Small intestine (tissue), 16 donors: ENCODE measurements at places on chromosomes 5 and 9.

DNA sequence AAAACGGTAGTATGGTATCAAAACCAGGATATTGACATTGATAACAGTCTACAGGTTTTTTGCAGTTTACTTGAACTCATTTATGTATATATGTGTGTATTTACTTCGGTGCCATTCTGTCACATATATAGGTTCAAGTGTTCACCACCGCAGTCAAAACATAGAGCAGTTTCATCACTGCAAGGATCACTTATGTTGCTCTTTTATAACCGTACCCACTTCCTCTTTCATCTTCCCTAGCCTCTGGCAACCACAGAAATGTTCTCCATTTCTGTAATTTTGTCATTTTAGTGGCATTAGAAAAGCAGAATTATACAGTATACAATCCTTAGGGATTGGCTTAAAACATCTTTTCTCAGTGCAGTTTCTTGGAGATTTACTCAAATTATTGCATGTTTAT is 90.3 kb downstream of the SH3GL2 start:
- H3K27ac ChIP-seq = no peak overlapping the region
- no peaks in the 10 kb centered on the region for H3K36me3 ChIP-seq
- H3K27me3 ChIP-seq = no peaks in the 10 kb centered on the region
- no peak for DNase-seq
- no peaks in the 10 kb centered on the region for H3K4me1 ChIP-seq
- H3K4me3 ChIP-seq = no peak overlapping the region

DNA sequence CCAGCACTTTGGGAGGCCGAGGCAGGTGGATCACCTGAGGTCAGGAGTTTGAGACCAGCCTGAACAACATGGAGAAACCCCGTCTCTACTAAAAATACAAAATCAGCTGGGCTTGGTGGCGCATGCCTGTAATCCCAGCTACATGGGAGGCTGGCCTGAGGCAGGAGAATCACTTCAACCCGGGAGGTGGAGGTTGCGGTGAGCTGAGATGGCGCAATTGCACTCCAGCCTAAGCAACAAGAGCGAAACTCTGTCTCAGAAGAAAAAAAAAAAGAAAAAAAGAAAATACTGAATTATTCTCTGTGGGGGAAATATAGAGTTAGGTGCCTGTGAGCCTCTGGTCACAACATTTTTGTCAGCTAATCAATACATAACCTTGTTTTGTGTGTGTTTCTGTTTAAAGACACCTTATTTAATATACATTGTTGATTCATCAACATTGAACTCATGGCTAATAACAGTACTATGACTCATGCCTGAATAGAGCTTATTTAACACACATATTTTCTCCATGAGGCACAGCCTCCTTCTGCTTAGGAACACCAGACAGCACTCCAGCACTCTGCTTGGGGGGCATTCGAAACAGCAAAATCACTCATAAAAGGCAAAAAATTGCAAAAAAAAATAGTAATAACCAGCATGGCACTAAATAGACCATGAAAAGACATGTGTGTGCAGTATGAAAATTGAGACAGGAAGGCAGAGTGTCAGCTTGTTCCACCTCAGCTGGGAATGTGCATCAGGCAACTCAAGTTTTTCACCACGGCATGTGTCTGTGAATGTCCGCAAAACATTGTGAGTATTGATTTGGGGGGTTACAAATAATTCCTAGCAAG is at the start of gene IL31RA:
TSS of gene IL31RA (plus strand) at position 519 of the 836 bp plus-strand sequence. CDS start at position 733, 214 bp downstream.
- no peak within 1 kb of the TSS for H3K27ac ChIP-seq
- H3K4me1 ChIP-seq = no peaks in the 10 kb centered on the region
- DNase-seq = no peak
- no peak within 1 kb of the TSS for H3K4me3 ChIP-seq
- peaks cover 4% of the 10 kb centered on the region for H3K27me3 ChIP-seq

GRCh38 chr5:68529581-68529980 is 314.0 kb downstream of the PIK3R1 start:
- no peaks in the 10 kb centered on the region for H3K27me3 ChIP-seq
- H3K4me3 ChIP-seq = no peak overlapping the region
- no peak for DNase-seq
- H3K27ac ChIP-seq = no peak overlapping the region
- peaks cover 12% of the 10 kb centered on the region for H3K4me1 ChIP-seq
- H3K36me3 ChIP-seq = no peaks in the 10 kb centered on the region

DNA sequence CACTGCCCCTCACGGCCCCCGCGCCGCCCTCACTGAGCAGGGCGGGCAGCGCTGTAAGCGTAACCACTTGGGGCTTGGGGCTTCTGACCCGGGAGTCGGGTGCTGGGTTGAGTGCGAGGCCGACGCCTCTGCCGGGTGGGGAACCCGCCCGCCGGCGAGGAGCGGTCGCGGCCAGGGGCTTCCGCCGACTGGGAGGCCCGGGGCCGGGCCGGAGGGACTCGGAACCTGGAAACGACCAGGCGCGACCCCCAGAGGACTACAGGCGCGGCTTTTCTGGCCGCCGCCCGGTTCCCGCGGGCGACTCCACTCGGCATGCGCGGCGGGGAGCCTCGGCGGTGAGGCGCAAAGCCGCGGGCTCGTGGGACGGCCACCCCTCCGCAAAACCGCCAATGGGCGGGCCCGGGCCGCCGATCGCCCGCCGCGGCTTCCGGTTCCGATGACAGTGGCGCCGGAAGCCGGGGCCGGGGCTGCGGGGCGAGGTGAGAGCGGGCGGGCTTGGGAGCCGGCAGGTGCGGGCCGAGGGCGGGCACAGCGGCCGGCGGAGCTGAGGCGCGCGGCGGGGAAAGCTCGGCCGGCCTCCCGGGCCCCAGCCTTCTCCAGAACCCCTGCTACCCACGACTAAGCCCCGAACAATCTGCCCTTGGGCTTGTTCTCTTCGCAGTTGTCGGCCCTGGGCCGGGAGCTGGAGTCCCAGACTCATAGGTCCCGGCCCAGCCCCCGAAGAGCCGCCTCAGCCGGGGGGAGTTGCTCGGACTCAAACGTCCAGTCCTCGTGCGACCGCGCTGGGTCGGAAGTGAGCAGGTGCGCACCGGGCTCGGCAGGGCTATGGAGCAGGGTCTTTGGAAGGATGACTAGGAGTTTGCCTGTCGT is at the start of gene RMND5B:
TSS of gene RMND5B (plus strand) at position 439 of the 870 bp plus-strand sequence. CDS start 7,106 bp downstream, outside the sequence.
- no peaks in the 10 kb centered on the region for H3K27me3 ChIP-seq
- H3K27ac ChIP-seq = peak within 1 kb of the TSS; percentile 89
- no peaks in the 10 kb centered on the region for H3K36me3 ChIP-seq

- no peaks in the 10 kb centered on the region for H3K27me3 ChIP-seq
- H3K27ac ChIP-seq = no peak overlapping the region
- H3K4me3 ChIP-seq = no peak overlapping the region
Observed at GRCh38 chr5:101292199-101292598, 389.1 kb upstream of the ST8SIA4 start.

DNA sequence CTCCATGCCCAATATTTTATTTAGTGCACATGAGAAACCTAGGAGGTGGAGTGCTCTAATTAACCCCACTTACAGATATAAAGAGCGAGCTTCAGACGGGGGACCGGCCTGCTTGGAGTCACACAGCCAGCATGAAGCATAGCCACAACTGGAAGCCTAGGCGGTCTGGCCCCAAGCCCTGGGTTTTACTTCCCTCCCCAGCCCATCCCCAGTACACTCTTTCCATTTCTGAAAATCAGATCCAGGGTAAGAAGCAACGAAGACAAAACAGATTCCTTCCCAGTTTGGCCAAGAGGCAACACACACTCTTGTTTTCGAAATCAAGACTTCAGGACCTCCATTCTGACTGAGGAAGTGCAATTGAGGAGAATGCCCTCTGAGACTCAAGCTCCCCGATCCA is 27.1 kb downstream of the KCNMB1 start:
- DNase-seq = no peak
- no peaks in the 10 kb centered on the region for H3K36me3 ChIP-seq
- H3K4me1 ChIP-seq = no peaks in the 10 kb centered on the region
- H3K27ac ChIP-seq = no peak overlapping the region
- no peak overlapping the region for H3K4me3 ChIP-seq

DNA sequence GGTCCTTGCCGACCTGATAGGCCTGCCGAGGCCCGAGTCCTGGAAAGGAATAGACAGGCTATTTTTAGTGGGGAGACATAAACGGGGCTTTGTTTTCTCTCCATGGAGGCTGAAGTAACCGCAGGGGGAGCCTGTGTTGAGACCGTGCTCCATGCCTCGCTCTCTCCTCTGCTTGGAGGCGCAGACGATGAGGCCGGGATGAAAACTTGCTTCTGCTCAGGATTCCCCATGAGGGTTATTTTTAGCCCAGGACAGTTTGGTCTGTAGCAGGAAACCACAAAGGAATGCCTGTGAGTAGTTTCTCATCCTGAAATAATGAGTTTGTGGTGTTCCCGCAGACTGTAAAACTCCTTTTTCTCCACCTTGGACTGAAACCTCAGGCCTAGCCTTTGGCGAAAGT is 81.9 kb upstream of the RARS1 start:
- peaks cover 12% of the 10 kb centered on the region for H3K36me3 ChIP-seq
- no peak for DNase-seq
- no peak overlapping the region for H3K4me3 ChIP-seq

GRCh38 chr9:76374783-76375559 is 19.3 kb downstream of the RFK start:
- peak; percentile 92 for DNase-seq
- no peaks in the 10 kb centered on the region for H3K27me3 ChIP-seq
- no peaks in the 10 kb centered on the region for H3K36me3 ChIP-seq
- H3K4me3 ChIP-seq = no peak overlapping the region

- no peak overlapping the region for H3K4me3 ChIP-seq
- peaks cover 4% of the 10 kb centered on the region for H3K27me3 ChIP-seq
- no peak overlapping the region for H3K27ac ChIP-seq
- no peak for DNase-seq
Observed at GRCh38 chr9:136648751-136649150, 14.0 kb upstream of the EGFL7 start.

GRCh38 chr5:43729846-43730478 is 127.0 kb downstream of the NNT start:
- H3K4me1 ChIP-seq = no peaks in the 10 kb centered on the region
- peak; percentile 3 for DNase-seq
- H3K36me3 ChIP-seq = no peaks in the 10 kb centered on the region
- H3K27ac ChIP-seq = no peak overlapping the region
- no peaks in the 10 kb centered on the region for H3K27me3 ChIP-seq

DNA sequence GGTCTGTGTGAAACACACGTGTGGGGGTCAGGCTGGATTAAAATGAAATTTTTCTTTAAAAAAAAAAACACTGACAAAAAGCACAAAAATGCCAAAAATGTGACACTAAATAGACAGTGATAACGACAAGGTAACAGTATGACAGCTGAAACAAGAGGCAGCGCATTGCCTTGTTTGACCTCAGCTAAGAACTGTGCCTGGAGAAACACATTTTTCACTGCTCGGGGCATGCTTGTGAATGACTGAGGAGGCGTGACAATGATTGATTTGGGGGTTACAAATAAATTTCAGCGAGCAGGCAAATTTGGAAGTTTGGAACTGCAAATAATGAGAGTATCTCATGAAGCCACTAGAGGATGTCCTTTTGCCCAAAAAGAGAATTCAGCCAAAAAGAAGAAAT is 44.2 kb upstream of the SPATA31C2 start:
- no peaks in the 10 kb centered on the region for H3K27me3 ChIP-seq
- H3K4me1 ChIP-seq = no peaks in the 10 kb centered on the region
- H3K27ac ChIP-seq = no peak overlapping the region
- no peaks in the 10 kb centered on the region for H3K36me3 ChIP-seq
- DNase-seq = no peak

DNA sequence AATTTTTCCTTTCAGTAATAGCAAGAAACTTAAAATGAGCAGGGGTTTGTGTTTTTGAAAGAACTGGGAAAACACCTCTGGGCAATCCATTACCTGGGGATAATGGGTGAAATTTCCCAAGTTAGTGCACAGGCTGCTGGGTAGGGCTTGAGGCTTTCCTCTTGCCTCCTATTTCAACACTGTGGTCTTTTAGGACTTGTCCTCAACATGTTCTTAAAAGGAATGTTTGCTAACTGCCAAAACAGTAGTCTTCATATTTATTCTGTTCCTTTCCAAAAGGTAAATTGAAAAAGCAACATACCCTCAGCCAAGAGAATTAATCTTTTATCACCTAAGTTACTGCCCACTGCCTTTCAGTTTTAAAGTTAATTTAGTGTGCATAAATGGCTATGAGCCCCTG is 158.3 kb upstream of the CCDC152 start:
- H3K36me3 ChIP-seq = no peaks in the 10 kb centered on the region
- no peaks in the 10 kb centered on the region for H3K4me1 ChIP-seq
- H3K4me3 ChIP-seq = no peak overlapping the region
- H3K27ac ChIP-seq = no peak overlapping the region

GRCh38 chr9:117462861-117463260 is 48.0 kb upstream of the ASTN2 start:
- no peak overlapping the region for H3K27ac ChIP-seq
- H3K4me1 ChIP-seq = no peaks in the 10 kb centered on the region
- no peak overlapping the region for H3K4me3 ChIP-seq
- H3K27me3 ChIP-seq = no peaks in the 10 kb centered on the region

GRCh38 chr9:136312436-136312835 is 8.5 kb upstream of the CCDC187 start:
- DNase-seq = peak; percentile 69
- H3K36me3 ChIP-seq = no peaks in the 10 kb centered on the region
- H3K27me3 ChIP-seq = peaks cover 4% of the 10 kb centered on the region
- H3K27ac ChIP-seq = no peak overlapping the region

- H3K36me3 ChIP-seq = no peaks in the 10 kb centered on the region
- no peak overlapping the region for H3K27ac ChIP-seq
- DNase-seq = no peak
Observed at GRCh38 chr5:135058331-135058732, 24.3 kb upstream of the PITX1 start.

DNA sequence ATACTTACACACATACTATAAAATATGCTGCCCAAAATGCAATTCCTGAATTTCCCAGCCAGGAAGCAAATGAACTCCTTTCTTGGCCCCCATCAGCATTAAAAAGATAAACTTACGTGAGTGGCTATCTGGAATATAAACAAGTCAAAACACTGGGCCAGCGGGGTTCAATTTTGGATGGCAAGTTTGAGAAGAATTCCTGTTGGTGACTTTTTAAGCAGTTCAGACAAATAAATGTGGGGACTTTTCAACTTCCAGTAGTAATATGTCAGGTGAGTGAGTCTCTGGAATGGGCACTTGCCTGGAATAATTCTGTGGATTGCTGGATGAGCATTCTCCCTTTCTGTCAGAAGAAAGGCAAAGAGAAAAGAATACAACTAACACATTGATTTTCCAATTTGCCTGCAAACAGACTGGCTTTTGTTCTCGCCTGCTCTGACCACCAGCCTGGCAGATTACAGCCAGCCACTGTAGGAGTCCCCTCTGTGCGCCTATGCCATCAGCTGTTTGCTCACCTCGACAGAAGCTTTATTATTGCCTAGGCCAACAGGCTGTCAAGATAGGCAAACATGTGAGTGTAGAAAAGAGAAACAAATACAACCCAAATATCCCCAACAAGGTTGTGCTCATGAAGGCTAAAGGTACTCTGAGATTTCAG is 78.6 kb downstream of the MRPS27 start:
- no peaks in the 10 kb centered on the region for H3K27me3 ChIP-seq
- no peaks in the 10 kb centered on the region for H3K4me1 ChIP-seq
- no peak for DNase-seq
- no peak overlapping the region for H3K4me3 ChIP-seq
- H3K27ac ChIP-seq = no peak overlapping the region

GRCh38 chr5:154421868-154422267 is 23.9 kb upstream of the SAP30L start:
- H3K27me3 ChIP-seq = no peaks in the 10 kb centered on the region
- H3K27ac ChIP-seq = no peak overlapping the region
- peak; percentile 21 for DNase-seq
- H3K36me3 ChIP-seq = peaks cover 2% of the 10 kb centered on the region
